Esophagus squamous epithelium (tissue), 5 donors: ENCODE measurements at places on chromosomes 2 and 18.

DNA sequence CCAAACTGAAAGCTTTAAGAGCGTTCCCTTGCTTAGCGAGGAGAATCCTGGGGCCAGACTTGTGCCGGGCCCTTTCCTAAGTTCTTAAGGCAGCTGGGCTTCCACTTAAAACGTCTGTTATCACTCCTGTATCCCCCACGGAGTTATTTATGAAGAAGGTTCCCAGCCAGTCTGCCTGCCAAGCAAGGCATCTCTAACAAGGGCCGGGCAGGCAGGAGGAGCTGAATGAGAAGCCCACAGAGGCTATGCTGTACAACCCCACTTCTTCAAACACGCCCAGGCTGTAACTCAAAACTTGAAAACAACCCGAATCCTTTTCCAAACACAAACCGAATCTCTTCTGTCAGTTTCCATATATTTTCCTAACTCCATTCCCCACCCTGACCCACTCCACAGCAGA is 39.0 kb upstream of the ZFP36L2 start:
- no peak for DNase-seq

- no peak for DNase-seq
These were observed 181.3 kb downstream of the SEPTIN10 start for GRCh38 chr2:109432421-109432820.

DNA sequence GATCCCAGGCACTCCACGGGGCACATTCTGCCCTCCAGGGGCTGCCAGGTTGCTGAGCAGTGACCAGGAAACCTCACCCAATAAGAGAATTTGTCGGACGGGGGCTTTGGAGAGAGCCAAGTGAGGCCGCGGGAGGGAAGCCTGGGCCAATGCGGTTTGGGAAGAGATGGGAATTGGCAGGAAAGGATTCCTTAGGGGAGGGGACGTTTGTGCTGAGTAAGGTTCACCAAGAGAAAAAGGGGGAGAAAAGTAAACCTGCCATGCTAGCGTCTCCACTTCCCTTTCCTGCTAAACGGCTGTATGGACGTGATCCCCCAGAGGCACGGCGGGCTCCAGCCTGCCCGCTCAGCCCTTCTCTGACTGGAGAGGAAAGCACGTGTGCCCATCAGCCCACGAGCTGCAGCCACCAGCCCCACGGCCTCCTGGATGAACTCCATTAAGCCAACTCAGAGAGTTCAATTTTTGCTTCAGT is 194.4 kb upstream of the ID2 start:
- DNase-seq = no peak

GRCh38 chr2:179022685-179023084 is 27.3 kb downstream of the CCDC141 start:
- no peak for DNase-seq

DNA sequence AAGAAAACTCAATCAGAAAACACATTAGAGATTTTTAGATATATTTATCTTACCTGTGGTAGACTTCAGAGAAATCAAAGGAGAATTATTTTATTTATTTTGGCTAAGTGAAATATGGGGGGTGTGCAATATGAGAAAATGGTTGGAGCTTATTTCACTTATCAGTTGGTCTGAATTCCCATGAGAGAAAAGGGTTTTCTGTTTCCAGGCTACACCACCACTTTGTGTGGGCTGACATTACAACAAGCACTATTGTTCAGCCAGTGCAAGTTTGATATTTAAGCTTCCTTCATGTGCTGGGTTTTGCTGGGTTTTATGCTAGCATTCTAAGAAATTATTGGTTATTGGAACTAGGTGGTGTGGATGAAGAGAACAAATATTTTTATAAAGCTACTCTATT is 33.5 kb downstream of the RMND5A start:
- no peak for DNase-seq

- DNase-seq = no peak
These were observed 107.8 kb upstream of the LRATD1 start for GRCh38 chr2:14524803-14525080.

DNA sequence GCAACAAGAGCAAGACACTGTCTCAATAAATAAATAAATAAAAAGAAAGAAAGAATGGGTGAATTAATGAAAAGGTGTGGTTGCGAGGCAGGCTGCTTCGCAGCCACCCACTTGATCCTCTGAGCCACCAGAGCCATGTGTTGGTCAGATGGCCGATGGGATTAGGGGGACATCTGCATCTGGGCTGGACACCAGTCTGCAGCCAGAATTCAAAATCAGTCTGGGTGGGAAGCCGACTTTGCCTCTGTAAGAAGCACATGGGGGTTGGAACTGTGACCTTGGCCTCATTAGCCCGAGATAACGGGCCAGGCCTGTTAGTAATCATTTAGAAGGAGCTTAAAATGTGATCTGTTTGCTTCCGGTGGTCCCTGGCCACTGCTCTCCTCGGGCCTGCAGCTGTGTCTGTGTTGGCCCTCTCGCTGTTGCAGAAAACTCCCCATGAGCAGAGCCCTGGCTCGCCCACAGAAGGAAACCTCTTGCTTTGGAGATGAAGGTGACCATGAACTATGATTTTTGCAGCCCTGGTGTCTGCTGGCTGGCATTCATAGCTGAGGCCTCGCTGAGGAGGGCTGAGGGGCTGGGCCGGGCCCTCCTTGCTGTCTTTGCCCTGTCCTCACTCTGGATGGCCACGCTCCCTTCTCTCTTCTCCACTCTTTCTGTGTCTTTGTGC is 94.4 kb downstream of the DYSF start:
- no peak for DNase-seq

DNA sequence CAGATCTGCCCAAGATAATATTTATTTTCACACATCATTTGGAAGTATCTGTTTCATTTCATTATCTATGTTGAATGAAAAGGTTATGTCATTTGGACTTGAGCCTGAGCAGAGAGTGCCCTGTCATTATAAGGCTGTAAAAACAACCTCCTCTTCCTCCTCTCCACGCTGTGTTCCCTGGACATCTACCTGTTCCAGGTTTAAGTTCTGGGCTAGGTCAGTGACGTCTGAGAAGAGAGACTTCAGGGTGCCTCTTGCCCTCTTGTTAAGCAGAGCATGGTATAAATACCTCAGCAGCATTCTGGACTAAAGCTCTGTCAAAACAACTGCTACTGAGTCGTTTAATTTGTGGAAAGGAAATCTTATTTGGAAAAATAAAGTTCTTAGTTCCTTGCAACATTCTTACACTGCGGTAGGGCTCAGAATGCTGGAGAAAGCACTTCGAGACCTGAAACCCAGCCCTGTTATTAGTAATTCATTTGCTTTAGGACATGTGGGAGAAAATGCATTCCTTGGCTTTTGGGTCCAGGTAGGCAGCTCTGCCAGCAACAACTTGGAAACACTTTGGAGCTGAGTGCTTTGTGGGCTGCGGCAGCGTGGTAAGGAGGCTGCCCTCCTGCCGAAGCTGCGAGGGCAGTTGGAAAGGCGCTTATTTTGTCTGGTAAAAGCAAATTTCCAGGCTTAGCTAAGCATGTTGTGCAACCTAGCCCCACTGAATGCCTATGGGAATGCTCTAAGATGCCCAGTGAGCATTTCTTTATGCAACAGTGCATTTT is 91.8 kb upstream of the NEDD4L start:
- DNase-seq = no peak

DNA sequence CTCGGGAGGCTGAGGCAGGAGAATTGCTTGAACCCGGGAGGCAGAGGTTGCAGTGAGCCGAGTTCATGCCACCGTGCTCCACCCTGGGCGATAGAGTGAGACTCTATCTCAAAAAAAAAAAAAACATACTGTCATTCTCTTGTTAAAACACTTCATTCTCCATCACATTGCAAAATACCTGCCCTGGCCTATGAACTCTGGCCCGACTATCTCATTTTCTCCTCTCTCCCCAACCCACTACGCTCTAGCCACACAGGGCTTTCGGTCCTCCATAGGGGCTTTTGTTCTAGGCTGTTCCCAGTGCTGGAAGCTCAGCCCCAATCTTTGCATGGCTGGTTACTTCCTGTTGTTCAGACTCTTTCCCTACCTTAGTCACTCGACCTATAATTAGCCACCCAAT is 10.3 kb downstream of the CEP76 start:
- no peak for DNase-seq

DNA sequence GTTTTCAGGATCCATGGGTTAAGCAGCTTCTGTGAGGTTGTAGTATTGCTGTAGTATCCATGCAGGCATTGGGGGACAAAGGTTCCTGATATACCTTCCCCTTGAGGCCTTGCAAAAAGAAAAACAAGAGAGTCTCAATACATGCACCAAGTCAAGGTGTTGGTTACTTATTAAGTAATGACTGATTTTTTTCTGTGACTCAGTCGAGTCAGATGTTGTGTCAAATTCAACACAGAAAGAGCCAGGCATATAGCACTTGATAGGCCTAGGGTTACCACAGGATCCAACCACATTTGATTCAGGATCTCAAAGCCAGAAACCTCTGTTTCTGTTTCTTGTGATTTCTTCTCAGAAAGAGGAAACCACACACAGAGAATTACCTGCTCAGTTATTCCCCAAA is 24.9 kb upstream of the CD8A start:
- no peak for DNase-seq

- no peak for DNase-seq
These were observed 93.6 kb upstream of the NFATC1 start for GRCh38 chr18:79302120-79302519.

DNA sequence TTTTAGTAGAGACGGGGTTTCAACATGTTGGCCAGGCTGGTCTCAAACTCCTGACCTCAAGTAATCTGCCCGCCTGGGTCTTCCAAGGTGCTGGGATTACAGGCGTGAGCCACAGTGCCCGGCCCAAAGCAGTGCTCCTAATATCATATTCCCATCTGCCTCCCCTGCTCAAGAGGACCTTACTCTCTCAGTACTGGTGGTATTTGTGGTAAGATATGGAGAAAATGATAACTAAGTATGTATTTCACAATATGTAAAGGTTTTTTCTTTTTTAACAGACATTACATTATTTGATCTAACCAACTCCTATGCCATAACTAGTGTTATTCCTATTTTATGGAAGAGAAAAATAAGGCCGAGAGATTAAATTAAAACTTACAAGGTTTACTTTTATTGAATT is 201.0 kb downstream of the CAMKMT start:
- no peak for DNase-seq

DNA sequence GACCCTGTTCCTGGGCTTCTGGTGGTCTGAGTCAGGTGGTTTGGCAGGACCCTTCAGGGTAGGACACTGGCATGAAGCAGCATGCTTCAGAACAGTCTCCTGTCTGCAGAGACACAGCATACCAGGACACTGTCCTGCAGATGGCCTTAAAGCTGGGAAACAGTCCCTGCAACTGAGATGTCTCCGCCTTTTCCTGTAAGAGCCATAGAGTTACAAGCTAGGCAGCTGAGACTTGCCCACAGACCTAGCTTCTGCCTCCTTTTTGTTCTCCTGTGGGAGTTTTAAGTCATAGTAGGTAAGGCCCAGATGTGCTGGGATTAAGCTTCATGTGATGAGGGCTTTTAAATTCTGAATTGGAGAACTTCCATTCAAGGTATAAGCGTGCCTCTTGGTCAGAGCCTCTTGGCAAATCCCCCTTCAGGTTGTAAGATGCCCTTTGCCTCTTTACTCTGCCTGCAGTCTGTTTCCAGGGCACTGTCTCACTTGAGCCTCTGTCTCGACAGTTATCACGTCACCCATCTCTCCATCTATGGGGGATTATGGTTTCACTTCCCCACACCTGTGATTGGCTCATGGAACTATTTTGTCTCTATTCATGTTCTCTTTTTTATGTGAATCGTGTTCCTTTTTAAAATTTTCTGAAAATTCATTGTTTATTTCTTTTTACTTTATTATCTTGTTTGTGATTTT is 51.8 kb downstream of the COA5 start:
- no peak for DNase-seq

- DNase-seq = no peak
These were observed 97.3 kb downstream of the ANKRD12 start for GRCh38 chr18:9233771-9234440.

DNA sequence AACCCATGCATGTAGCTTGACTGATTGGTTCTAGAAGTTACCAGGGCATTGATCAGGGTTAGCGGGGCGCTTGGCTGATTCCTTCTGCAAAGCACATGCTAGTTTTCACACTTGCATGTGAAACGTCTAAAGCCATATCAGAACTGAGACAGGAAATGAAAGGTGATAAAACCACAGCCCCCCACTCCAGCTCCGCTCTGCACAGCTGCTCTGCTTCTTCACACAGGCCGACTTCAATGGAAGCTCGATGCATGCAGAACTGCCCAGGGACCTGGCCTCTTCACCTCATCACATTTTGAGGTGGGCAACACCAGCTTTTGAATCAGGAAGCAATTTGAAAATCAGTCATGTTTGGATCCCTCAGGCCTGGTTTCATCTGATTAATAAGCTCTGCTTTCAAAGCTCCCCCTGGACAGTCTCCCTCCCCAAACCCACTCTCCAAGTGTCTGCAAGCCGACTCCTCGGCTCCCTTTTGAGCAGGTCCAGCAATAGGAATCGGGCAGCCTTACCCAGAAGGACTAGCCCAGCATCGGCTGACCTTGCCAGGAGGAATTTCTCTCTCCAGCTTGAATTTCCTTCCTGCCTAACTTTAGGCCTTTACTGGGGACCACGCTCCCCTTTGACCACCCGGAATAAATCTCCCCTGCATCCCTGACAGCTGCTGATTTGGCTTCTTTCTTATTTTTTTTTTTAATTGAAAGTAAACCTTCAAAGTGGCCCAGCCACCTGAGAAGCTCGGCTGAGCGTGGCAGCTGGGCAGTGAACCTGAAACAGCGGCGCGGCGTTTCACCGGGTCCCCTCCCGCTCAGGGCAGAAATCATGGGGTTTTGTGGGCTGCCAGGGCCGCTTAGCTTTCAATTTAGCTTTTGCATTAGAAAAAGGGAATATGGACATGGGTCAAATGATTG is 31.7 kb downstream of the HRH4 start:
- no peak for DNase-seq

- DNase-seq = no peak
These were observed 40.4 kb upstream of the ARHGEF4 start for GRCh38 chr2:130796290-130796689.

GRCh38 chr2:238855299-238855698 is 7.4 kb downstream of the TWIST2 start:
- no peak for DNase-seq

DNA sequence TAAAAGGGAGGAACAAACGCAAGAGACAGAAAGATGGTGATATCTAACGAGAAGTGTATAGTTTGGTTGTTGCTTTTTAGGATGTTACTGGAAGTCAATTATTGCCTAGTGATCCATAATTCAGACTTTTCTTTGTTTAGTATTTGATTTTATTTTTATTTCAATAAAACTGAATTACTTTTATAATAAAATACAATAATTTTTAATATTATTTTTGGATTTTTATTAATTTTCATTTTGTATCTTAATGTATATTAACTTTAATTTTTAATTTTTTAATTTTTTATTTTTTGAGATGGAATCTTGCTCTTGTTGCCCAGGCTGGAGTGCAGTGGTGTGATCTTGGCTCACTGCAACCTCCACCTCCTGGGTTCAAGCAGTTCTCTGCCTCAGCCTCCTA is 55.6 kb downstream of the MTA3 start:
- DNase-seq = no peak

DNA sequence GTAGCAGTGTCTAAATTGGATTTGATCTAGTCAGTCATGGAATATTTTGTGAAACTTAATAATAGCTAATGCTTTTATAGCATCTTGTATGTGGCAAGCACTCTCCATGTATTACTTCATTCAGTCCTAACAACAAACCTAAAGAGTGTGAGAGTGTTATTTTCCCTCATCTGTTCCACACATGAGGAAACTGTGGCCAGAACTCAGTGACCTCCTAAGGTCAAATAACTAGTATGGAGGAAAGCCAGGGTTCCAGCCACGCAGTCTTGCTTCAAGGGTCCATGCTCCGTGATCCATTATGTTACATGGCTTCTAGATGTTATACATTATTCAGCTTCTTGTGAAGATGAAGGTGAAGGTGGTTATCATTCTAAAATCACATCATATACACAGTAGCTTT is 45.5 kb downstream of the TWSG1 start:
- no peak for DNase-seq
